IPS-NIHi11 (cell line): ENCODE measurements at places on chromosomes 2 and 18.

- DNase-seq = no peak
These were observed 132.6 kb upstream of the RBBP8 start for GRCh38 chr18:22800551-22800951.

DNA sequence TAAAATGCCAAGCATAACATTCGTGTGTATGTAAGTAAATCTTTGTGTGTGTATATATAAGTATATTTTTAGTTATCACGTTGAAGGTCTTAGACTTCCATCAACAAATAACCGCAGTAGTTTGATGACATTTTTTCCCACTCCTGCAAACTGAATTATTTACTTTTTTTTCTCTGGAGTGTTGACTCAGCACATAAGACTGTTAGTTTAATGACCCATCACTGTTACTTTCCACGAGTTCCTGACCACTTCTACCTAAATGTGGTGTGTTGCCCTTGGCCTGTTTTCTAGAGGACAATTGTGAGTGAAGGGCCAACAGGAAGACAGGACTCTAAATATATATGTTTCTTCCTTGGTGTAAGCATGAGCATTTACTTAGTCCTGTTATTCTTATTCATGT, 71.3 kb upstream of the TXNDC2 start:
- DNase-seq = no peak

DNA sequence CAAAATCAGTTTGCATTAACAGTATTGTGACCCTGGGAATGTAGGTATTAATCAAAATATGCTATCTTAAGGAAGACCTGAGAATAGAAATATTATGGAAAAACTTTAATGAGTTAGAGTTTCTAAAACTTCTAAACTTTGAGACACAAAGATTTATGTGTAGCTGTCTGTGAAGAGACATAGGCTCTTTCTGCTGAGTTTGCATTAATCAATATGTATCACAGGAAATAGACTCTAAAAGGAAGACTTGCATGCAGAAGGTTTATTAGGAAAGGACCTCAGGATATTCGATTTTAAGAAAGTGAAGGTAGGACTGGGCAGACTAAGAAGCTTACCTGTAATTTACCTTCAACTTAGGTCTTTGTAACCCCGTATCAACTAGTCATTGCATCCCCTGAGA, 494.8 kb upstream of the NRXN1 start:
- no peak for DNase-seq

DNA sequence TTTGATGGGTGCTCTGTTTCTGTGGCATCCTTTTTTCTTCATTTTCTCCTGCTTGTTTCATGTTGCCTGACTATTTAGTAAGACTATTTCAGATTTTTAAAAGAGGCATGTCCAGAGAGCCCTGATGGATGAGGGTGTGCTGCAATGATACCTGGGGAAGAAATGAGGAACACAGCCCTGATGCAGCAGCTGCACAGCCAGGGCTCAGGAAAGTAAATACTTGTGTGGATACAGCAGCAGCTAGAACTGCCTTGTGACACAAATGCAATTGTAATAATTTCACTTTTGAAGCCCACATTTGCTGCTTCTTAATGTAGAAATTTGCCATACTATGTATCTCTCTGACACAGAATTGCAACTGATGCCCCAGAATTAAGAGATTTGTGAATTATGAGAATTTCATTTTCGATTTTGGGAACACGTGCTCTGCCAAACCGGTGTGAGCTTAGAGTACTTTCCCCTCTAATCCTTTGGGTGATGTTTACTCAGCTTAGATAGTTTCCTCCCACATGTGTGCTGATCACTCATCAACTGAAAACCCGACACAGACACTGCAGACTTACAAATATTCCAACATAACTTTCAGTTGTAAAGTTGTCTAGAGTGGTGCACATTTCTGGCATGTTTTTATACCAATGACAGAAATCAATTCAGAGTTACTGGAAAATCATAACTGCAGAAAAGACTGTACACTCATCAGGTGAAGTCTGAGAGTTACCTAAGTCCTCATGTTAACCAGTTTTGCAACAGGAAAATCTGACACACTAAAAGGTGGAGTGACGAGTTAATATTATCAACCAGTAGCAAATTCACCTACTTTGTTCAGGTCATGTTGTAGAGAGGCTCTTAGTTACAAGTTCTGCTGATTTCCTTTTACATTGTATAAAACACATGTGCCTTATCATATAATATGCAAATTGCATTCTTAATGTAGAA, 383.4 kb downstream of the CBLN2 start:
- DNase-seq = no peak

- no peak for DNase-seq
These were observed 57.1 kb upstream of the CD28 start for GRCh38 chr2:203649176-203649814.

DNA sequence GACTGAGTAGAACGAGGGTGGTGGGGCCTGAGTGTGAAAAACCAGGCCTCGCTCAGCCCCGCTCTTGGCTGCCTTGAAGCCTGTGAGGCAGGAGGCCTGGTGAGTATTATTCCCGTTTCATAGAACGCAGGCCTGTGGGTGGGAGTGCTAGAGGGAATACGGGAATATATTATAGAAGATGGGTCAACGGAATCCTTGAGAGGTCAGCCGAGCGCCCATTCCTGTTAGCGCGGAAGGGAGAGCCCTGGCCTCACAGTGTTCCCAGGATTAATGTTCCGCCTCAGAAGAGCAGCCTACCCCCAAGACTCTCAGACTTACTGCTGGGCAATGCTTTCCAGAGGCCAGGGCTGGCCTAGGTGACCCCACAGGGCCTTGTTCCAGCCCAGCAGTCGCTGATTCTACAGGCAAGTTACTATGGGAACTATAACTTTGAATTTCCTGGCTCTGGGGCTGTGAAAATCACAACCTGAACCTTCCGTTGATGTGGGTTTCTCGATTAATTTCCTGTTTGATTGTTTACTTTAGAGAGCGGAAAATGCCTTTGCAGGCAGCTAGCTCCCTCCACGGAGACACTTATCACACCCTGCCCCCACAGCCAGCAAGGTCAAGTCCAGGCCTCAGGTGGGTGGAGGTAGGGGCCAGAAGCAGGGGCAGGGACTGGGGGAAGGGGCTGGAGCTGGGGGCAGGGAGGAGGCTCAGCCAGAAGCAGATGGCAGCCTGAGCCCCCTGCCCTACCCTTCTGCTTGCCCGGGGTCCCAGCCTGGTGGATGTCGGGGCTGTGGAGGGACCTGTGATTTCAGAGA, 108.3 kb downstream of the SMAD7 start:
- DNase-seq = no peak

- DNase-seq = no peak
These were observed 429.4 kb downstream of the ARHGAP15 start for GRCh38 chr2:143558665-143559064.

GRCh38 chr2:239224199-239224570, 176.6 kb downstream of the HDAC4 start:
- DNase-seq = no peak

DNA sequence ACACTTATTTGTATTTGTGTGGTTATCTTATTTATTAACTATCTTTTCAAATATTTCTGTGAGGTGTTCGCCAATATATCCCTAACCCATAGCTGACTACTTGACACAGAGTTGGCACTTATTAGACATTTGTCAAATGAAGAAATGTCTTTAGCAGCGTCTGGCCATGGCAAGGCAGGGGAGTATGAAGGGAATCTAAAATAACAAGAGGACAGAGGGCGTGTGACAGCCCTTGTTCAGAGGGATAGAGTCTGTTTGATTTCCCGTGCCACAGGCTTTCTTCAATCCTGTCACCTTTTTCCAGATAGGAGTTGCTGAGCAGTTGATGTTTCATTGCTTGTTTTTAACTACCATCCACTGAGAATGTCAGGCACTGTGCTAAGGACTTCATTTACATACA, 53.6 kb upstream of the SLC39A10 start:
- DNase-seq = no peak

DNA sequence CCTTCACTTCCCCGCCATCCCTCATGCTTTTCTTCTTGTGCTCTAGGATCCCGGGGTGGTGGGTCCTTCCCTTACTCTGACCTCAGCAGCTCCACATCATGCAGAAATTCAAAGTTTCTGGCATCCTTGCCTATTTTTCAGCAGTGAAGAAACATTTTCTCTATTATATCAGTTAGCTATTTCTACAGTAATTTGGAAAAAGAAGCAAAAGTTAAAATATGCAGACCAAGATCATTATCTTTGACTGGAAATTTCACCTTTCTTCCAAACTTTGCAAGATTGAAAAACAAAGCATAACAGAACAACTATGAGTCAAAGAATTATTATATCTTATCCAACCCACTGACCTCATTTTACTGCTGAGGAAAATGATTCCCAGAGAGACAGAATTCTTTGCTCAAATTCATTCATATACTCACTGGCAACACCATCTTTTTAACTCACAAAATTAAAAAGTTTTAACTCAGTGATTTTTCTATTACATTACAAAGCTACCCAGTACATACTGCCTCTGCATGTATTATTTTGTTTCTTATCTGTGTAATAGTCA, 40.5 kb downstream of the ANTXR1 start:
- DNase-seq = no peak

DNA sequence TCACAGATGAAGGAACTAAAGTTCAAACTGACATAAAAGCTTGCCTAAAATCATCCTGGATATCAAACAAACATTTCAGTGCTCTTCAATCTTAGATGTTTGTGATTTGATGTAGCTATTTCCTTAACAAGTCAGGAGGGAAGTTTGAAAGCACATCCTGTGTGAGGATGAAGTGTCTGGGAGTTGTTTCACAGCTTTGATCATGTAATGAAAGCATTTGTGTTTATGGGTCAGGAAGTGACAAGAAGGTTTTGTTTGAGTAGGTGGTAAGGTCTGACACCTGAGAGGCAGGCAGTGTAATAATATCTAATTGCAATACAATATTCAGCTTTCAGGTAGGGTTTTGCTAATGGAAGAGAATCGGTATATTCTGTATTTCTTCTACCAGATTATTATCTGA, 26.0 kb upstream of the CSRNP3 start:
- DNase-seq = no peak
